ELF-1 (cell line): ENCODE measurements at places on chromosomes 7 and 10.

DNA sequence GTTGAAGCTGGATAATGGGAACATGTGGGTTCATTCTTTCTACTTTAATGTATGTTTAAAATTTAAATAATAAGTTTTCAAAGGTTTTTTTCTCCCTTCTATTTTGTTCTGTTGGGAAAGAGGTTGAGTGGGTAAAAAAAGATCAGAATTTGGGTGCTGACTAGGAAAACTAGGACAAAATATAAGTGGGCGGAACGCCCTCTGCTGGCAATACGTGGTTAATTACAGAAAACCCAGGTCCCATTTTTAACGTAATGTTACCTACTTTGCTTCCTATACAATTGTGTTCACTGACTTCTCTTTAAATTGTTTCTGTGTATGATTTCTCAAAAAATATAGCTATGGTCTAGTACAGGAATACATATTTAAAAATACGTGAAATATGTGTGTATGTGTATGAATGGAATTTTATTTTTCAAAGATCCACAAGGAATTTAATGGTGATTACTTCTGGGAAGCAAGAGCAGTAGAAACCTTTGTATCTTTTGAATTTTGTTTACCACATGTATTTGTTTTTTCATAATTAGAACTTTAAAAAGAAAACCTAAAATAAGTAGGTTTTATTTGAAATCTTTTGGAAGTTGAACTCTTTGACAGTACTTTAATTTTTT is 8.7 kb downstream of the ECD start:
- DNase-seq = peak; percentile 34

- DNase-seq = no peak
Measured at GRCh38 chr10:13839030-13839429, 252.3 kb downstream of the PRPF18 start.

- no peak for DNase-seq
Measured at GRCh38 chr7:27712217-27712616, 27.7 kb upstream of the TAX1BP1 start.

DNA sequence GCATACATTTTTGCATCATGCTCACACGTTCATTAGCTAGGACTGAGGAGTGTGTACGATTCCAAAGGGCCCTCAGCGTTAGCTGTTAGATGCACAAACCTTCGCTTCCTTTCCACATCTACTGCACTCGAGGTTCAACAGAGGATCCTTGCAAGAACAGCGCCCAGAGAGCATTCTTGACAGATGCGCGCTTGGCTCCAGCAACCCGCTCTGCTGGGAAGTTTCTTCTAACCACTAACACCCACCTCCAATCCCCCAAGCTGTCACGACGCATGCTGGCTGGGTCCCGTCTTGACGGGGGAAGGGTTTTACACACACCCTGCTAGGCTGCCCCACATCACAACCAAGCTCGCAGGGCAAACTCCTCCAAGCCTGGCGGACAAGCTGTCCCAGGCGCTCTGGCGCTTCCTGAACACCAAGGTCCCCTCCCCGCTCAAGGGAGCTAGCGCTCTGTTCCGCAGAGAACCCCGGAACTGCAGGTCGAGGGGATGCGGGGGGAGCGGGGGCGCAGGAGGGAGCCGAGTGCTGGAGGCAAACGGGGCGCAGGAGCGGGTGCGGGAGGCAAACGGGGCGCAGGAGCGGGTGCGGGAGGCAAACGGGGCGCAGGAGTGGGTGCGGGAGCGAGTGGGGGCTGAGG is 653 bp upstream of the ADRB1 start:
- peak; percentile 47 for DNase-seq

DNA sequence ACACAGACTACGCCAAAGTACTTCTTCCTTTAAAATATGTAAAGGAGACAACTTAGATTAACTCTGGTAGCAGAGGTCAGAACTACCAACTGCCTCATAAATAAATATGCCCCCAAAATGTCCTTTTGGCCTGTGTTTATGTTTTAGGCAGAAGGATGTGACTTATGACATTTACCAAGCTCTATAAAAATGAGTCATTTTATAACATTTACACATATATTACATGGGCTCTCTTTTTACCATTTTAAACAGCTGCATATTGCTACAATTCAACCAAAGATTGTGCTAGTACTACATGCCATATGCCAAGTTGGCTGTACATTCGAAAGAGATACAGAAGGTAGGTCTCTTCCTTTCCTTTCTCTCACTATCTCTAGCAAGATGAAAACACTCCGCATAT is 12.4 kb downstream of the ABLIM1 start:
- no peak for DNase-seq

- no peak for DNase-seq
Measured at GRCh38 chr10:20457649-20458048, 439.5 kb downstream of the NEBL start.

DNA sequence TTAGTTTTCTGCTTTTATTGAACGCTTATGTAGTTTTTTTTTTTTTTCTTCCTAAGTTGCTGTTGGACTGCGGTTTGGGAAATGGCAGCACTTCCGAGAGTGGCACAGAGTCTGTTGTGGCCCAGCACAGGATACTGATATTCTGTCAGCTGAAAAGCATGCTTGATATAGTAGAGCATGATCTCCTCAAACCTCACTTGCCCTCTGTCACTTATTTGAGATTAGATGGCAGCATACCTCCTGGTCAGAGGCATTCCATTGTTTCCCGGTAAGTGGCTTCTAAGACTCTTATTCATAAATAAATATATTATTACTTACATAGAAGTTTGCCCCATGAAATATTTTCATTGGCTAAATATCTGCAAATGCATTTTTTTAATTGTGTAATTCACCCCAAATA is 101.1 kb downstream of the BTAF1 start:
- DNase-seq = no peak

DNA sequence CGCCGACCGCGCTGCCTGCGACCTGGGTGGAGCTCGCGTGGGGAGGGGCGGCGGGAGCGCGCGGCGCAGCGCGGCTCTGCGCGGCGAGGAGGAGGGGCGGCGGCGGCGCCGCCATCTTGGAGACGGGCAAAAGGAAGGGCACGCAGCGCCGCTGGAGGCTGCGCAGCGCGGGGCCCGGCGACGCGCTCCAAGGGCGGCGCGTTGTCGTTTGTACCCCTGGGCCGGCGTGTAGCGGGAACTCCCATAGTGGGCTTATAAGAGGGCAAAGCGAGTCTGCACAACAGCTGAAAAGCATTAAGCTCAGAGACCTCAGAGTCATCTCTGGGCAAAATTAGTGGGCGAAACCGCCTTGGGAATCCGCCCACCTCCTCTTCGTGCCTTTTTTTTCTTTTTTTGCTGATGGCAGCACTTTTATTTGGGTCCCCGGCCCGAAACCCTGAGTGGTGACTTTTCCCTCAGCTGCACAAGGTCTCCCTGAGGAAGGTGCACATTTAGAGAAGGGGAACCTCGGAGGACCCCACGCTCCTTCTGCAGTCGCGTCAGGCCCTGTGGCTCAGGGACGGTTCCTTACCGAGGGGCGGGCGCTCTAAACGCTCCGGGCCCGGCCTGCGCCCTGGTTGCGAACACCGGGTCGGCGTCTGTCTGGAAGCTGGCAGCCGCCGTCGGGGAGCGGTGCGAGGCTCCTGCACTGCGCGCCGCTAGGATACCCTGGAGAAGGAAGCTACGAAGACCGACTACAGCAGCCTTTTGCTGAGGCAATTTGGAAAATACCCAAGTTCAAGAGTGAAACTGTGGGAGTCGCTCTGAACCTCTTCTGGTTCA is 428 bp upstream of the MCMBP start:
- peak; percentile 87 for DNase-seq

DNA sequence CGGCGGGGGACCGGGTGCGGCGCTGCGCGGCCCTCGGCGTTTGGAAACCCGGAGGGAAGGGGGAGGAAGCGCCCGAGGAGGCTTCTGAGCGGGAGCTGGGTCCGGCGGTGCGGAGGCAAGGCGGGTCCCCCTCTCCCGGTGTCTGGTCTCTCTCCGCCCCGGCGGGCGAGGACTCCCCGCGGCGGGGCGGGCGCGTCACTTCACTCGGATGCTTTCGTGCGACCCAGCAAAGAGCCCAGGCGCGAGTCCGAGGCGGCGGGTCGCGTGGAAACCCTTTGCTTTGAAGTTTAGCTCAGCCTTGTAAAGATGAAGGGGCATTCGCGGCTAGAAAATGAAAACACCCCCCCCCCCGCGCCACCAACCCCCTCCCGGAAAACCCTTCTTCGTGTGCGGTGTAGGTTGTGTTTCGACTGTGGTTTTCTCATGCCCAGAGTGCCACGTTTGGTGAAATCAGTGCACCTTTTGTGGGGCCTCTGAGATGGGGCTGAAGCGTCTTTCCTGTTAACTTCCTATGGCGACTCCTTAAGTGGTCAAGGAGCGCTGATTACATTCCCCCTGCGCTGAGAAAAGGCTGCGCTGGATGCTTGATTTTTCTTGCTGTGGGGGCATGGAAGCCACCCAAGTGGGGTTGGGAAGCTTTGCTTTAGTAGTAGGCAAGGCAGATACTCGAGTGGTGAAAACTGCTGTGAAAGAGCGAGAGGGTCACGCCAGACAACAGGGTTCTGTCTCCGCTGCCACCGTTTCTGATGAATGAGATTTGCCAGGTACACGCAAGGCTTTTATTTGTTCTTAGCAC is 876 bp downstream of the GNAI1 start:
- peak; percentile 44 for DNase-seq

GRCh38 chr7:157168571-157168970 is 29.8 kb downstream of the UBE3C start:
- DNase-seq = no peak

- no peak for DNase-seq
Measured at GRCh38 chr10:58827381-58827780, 314.7 kb downstream of the BICC1 start.

- no peak for DNase-seq
Measured at GRCh38 chr7:127678337-127678736, 26.3 kb downstream of the SND1 start.
